Hippocampal formation (tissue), 2 donors: ENCODE measurements at places on chromosomes 3 and 15.

DNA sequence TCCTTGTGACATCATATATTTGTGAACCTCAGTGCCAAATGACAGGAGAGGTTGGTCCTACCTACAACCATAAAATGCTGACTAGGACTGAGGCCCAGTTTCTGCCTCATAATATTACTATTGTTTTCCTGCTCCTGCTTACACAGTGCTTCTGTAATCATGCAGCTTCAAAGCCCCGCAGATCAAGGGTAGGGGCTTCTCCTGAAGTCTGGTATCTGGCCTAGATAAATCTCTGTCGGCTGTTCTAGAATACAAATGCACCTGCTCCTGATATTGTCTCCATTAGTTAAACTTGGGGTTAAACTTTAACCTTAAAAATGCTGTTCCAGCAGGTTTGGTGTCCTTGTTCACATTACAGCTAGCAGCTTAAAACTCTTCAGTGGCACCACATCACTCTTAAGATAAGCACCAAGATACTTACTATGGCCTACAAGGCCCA is 552.4 kb downstream of the TUSC7 start:
- no peak for DNase-seq

GRCh38 chr15:52466134-52466701 is 62.5 kb downstream of the MYO5A start:
- no peak for DNase-seq

- DNase-seq: no peak
Observed at GRCh38 chr15:47397655-47398054, 319.6 kb upstream of the SEMA6D start.

DNA sequence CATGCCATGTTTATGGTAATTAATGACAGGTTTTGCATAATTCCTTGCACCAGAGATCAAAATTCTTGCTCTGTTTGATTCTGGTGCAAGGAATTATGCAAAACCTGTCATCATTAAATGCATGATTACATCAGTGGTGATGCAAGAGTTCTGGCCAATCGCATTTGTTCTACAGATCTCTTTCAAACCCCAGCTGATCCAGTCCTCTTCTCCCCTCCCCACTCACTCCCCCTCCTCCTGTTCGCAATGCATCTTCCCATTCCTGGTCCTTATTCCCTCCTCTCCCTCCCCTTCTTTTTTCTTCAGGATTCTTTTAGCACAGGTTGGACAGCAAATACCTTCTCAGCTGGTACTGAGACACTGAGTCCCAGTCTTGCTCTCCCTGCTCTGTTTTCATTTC is 82.1 kb downstream of the GABRB3 start:
- no peak for DNase-seq

- DNase-seq: no peak
Observed at GRCh38 chr3:35785234-35785888, 146.0 kb downstream of the ARPP21 start.

- DNase-seq: no peak
Observed at GRCh38 chr15:64857421-64857820, 15.7 kb downstream of the PLEKHO2 start.

DNA sequence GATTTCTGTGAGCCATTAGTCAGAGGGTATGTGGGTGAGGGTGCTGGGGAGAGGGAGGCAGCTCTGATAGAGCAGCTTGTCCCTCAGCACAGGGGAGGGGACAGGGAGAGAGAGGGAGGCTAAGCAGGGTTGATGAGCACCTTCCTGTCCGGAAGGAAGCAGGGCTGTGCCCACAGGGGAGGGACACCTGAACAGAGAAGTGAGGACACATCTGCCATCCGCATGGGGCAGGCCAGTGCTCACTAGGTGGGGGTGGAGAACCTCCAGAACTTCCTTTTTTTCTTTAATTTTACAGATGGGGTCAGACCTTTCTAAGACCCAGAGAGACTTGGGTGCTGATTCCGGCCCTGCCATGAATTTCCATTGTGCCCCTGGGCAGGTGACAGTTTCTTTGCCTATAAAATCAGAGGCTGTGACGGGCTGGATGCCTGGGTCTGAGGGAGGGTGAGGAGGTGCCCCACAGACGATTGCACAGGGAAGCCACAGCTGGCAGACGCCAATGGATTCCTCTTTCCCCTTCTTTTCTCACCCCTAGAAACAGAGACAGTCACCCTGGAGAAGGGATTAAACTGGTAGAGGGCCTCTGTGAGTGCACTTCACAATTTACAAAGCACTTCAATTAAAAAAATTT is 4.1 kb upstream of the TGM5 start:
- DNase-seq: no peak

- DNase-seq: no peak
Observed at GRCh38 chr15:97501291-97501690, 459.2 kb upstream of the ARRDC4 start.

DNA sequence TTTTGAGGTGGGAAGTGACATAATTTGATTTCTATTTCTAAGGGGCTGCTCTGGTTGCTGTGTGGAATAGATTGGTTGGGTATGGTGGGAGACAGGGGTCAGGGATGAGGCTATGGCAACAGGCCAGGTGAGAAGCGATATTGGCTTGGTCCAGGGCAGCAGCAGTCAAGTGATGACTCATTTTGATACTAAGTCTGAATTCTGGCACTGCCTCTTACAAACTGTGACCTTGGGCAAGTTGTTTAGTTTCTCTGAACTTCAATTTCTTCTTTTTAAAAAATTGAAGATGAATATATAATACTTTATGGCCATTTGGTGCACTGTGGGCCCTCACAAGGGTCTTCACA is 40.4 kb upstream of the CLSTN2 start:
- DNase-seq: no peak

DNA sequence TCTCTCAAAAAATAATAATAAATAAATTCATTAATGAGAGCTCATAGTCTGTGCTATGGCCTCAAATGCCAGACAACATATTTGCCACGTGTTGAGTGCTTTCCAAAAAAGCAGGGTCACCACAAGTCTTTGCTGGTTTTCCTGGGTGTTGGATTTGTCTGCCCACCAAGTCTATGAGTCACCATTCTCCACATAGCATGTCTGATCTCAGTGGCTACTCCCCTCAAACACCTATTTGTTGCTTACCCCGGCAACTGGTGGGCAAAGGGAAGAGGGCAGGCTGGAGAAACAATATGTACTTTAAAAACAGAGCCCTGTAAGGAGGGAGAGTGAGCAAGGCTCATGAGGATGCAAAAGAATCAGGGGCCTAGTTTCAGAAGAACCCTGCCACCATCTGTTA is 120.0 kb upstream of the ARRDC4 start:
- DNase-seq: no peak

DNA sequence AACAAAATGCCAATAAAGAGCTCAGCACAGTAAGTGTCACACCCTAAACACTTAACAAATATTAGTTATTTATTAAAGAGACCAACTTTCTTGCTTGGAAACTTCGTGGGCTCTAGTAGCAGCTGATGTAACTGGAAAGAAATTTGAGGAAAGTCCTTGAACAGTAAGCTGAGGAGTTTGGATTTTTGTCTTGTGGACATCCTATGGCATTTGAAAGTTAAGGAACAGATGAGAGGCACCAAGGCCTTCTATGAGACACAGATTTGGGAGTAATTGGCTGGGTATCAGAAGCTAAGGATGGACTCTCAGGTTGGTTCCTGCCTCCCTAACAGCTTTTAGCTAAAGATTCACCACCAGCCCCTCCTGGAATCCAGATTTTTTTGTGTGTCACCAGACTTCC is 59.7 kb upstream of the FILIP1L start:
- no peak for DNase-seq

DNA sequence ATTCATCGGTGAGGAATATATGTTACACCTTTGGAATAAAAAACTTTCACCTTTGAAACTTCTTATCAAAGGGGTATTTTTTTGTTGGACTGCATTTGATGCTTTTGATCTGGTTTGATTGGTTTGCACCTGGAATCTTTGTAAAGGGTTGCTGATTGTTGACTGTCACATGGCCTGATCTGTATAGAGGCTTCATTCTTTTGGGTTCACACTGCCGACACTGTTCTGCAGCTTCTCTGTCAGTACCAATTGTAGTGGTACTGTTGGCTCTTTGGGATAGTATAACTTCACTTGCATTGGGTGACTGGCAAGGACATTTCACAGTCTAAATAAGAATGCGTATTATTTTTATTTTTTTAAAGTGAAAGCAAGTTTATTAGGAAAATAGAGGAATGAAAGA is 155.7 kb downstream of the DOCK3 start:
- peak; percentile 25 for DNase-seq

- DNase-seq: no peak
Observed at GRCh38 chr15:93664213-93664956, 567.0 kb upstream of the MCTP2 start.

- peak; percentile 46 for DNase-seq
Observed at GRCh38 chr3:134407239-134407625, 33.0 kb upstream of the AMOTL2 start.

DNA sequence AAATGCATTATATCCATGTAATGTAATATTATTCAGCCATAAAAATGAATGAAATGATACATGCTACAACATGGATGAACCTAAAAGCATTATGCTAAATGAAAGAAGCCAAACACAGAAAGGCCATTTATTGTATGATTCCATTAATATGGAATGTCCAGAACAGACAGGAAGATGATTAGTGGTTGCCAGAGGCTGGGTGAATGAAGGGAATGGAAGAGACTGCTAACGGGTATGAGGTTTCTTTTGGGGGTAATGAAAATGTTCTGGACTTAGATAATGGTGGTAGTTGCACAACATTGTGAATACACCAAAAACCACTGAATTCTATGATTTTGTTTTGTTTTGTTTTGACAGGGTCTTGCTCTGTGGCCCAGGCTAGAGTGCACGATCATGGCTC is 61.6 kb upstream of the MAP4 start:
- no peak for DNase-seq

DNA sequence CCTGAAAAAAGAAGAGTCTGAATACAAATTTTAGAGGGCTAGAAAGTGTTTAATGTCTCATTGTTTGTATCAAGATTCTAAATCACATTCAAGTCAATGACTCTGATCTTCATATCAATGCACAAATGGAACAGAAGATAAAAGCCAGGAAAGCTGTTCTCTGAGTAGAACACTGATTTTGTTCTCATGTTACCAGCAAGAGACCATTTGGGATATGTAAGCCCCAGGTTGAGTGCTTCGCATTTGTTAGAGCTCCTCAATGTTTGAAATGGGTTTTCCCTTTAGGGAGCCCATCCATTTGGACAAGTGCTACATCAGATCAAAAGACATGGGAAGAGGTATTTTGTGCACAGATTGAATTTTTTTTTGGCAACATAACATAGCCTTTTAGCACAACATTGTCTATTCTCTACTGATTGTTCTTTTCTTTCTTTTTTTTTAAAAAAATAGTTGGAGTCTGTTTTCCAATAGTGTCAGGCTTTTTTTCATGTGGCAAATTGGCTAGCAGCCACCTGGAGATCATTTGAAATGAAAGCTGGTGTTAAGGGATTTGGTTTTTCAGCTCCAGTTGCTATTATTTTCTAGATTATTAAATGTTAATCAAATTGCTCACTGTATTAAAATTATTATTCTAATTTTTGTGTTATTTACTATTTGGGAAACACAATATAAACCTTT is 74.5 kb upstream of the ZPLD1 start:
- no peak for DNase-seq

- no peak for DNase-seq
Observed at GRCh38 chr15:98952381-98952803, 55.2 kb downstream of the PGPEP1L start.

- DNase-seq: no peak
Observed at GRCh38 chr3:34157491-34157890, 359.1 kb downstream of the PDCD6IP start.

DNA sequence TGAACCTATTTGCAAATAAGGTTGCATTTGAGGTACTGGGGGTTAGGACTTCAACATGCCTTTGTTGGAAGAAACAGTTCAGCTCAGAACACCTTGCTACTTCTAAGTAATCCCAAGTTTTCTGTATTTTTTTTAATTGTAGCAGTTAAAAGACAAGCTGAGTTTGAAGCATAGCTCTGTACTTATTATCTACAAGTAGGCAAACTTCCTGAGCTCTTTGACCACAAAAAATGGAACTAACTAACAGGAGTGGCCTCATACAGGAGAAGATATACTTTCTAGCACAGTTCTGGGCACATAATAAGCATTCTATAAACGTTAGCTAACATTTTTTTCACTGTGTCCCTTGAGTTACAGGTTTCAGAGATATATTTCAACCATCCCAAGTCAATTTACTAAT is 159.2 kb downstream of the CHST2 start:
- DNase-seq: no peak

DNA sequence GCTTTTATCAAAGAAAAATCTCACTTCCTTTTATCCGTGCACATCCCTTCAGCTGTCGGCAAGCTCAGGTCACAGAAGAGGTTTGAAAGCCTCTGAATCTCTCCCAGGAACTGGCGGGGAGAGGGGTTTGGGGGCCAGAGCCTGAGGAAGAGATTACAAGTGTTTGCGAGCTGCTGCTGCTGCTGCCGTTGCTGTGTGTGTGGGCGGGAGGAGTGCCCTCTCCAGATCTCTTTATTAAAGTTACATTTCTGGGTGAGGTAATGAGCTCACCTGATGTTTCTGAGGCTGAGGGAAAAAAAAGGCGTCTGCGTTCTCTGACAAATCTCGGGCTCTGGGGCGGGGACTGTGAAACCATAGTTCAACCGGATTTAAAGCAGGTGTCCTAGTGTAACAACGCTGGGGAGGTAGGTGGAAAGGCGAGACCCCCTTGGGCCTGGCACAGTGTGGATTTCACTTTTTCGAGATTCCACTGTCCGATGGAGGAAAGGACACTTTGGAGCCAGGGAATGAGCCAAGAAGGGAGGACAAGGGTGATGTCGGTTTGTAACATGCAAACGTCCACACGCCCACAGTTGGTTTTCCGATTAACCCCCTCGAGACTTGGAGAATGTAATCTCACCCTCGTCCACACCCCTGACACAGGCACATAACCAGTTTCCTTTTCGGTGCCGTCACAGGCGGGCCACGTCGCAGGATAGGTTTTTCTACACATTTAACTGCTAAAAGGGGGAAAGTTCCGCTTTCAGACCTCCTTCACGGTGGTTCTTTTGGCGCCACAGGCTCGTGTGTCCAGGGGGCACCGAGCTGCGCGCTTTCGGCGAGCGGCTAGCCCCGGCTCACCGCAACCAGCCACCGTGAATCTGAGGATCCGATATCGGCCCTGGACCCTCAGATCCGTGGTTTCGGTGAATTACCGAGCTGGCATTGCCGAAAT is 2.1 kb downstream of the ALCAM start:
- peak; percentile 71 for DNase-seq

DNA sequence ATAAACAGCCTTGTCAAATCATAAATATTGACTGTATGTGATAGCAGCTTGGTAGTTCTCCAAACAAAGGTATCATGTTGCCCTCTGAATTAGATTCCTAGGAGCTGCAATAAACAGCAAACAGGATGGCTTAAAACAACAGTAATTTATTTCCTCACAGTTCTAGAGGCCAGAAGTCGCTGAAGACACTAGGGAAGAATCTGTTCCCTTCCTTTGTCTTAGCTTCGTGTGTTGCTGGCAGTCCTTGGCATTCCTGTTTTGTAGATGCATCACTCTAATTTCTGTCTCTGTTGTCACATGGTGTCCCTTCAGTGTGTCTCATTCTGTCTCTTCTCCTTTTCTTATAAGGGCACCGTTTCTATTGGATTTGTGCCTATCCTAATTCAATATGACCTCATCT is 679.3 kb downstream of the OTOL1 start:
- DNase-seq: no peak
